ENCODE measurements at places on chromosomes 6 and 20.

GRCh38 chr6:67888886-67889681 lies 746.0 kb upstream of the ADGRB3 start:
- no peak for DNase-seq

DNA sequence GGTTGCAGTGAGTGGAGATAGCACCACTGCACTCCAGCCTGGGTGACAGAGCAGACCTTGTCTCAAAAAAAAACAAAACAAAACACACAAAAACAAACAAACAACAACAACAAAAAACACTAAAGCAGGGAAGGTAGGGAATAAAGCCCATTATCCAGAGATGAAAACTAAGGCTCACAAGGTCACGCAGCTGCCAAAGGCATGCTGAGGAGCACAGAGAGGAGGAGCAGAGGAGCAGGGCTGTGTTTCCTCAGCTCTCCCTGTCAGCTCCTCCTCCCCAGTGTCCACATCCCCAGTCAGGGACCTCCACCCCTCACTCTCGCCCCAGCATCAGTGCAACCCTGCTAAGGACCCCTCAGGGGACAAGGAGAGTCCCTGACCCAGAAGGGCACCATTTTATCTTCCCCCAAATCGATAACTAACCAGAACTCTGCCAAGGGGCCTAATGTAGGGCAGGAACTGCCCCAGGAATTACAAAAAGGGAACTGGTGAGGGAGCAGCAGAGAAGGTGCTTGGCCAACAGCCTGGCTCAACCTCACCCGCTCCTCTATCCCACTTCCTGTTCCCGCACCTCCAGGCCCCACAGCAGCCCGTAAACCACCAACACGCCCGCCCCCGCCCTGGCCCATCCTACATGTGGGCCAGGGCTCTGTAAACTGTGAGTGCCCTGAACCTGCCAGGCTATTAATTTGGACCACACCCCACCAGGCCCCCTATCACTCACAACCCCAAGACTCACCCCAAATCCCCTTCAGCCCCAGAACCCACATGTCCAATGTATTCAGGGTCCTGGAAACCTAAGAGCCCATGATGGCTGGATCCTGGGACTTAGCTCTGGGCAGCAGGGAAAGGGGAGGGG lies 9.0 kb downstream of the TEAD3 start:
- no peak for DNase-seq

DNA sequence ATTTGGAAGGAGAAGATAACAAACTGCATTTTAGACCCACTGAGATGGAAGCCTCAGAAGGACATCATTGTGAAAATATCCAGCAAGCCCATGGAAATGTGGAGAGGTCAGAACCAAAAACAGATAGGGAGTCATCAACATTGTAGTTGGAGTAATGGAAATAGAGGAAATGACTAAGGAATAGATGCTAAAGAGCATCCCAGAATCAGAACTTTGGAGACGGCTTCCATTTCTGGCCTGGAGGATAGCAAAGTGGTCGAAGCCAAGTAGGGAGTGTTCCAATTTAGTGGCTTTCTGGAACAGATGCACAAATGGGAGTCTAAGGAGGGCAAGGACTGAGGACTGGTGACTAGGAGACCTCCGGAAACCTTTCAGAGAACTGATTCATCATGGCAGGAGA lies 3.6 kb downstream of the BEND6 start:
- DNase-seq = no peak

DNA sequence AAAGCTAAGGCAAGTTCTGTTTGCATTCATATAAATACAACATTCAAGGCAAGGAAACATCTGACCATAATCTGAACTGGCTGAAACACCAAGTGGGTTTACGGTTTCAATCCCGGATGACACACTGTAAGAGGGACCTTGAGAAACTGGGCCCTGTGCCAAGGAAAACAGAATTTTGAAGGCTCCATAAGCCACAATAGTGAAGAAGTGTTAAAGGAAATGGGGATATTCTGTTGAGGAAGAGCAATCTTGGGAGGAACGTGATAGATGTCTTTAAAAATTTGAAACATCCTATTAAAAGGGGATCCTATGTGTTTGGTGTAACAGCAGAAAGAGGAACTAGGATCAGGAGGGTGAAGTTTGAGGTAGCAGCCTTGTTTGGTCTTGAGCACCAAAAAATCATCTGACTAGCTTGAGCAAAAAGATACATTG lies 82.4 kb upstream of the TAB2 start:
- no peak for DNase-seq

DNA sequence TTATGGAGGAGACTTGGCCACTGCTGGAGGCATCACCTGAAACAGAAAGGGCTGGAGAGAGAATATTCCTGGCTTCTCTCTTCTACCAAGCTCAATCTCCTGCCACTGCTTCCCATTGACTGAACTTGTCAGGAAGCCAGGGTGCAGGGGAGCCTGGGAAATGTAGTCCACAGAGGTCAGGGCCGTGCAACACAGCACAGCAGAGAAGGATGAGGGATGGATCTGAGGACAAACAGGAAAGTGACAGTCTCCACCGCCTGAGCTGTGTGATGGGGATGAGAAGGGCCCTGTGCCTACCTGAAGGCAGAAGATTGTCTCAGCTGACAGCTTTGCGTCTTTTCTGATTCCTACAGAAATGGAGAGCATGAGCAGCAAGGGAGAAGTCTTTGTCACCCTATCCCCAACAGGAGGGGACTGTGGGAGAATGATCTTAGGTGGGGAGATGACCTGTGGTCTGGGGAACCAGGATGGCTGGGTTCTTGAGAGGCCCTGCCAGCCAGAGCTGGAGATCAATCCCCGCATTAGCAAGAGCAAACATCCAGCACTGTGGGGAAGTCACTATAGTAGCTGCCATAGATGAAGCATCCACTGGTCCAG lies 114.2 kb downstream of the SNX5 start:
- DNase-seq = no peak

DNA sequence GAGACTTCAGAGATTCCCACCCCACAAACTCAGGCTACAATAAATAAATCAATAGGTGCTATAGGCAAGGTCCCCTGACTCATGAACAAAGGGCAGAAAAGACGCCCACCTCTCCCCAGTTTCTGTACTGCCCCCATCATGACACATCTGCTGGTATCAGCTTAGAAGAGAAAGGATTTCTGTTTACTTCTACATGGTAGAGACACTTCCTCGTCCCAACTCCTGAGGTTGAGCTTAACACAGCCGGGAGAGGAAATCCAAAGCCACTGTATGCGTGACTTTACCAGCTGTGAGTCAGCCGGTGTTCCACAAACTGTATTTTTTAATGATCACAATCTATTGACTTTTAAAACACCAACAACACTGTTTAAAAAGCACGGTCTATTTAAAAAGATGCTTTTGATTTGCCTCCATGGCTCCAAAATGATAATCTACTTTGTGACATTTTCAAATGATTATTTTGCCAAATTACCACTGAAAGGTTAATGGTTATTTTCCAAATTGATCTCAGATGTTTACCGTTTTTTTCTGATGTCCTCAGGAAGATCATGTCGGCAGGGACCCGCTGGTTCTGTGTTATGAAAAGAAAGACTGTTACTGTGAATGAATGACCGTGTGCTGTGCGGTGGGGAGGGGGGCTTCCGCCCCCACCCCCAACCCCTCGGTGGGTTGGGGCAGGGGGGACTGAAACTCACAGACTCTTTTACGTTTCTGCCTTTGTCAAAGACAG lies 72.5 kb downstream of the ATP9A start:
- DNase-seq = no peak

- DNase-seq = no peak
Measured at GRCh38 chr20:40749985-40750506, 61.0 kb upstream of the MAFB start.

- no peak for DNase-seq
Measured at GRCh38 chr6:21137700-21138335, 455.7 kb upstream of the SOX4 start.

DNA sequence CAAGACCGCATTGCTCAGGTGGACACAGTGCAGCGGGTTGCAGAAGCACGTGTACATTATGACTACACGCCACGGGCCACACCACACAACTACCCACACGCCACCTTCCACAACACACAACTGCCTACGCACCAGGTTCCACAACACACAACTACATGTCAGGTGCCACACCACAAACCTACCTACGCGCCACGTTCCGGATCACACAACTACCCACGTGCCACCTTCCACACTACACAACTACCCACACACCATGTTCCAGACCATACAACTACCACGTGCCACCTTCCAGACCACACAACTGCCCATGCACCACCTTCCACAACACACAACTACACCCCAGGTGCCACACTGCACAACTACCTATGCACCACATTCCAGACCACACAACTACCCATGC lies 20.5 kb downstream of the THBS2 start:
- DNase-seq = no peak

- no peak for DNase-seq
Measured at GRCh38 chr6:103783329-103783728, 1076.4 kb downstream of the HACE1 start.

DNA sequence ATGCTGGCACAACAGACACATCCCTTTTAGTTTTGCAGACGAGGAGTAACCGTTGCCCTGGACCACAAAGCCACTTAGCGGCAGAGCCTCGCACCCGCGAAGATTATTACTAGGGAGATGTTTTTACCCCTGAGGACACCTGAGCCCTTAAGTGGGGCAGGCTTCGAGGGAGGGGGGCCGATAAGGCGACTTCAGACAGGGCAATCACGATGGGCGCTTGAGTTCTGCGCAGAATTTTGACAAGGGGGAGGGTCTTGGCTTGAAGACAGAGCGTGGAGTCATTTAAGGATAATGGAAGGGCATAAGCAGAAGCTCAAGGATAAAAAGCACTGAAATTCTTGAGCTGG lies 650 bp upstream of the TTK start:
- peak; percentile 9 for DNase-seq

DNA sequence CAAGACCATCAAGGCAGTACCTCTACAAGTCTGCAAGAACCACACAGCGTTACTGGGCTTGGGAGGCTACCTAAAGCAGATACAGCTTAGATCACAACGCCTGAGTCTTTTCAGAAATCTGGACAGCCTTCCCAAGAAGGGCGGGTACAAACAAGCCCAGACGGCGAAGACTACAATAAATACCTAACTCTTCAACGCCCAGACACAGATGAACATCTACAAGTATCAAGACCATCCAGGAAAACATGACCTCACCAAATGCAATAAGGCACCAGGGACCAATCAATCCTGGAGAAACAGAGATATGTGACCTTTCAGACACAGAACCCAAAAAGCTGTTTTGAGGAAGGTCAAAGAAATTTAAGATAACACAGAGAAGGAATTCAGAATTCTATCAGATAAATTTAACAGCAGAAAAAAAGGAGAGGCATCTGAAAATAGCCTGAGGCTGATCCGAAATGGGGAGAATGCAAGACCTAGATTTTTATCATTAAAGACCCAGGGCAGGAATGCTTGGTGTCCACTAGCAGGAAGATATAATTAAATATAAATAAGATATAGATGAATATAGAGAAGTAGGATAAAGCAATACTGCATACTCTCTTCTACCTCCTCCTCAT lies 131.7 kb upstream of the COL21A1 start:
- DNase-seq = no peak

Measured in stimulated activated CD4-positive, alpha-beta T cell treated with anti-CD3 and anti-CD28 coated beads, TNF-alpha, amount 100 ng/mL, for 48 hours (primary cell).